BJ (cell line): ENCODE measurements at places on chromosomes 1 and 21.

DNA sequence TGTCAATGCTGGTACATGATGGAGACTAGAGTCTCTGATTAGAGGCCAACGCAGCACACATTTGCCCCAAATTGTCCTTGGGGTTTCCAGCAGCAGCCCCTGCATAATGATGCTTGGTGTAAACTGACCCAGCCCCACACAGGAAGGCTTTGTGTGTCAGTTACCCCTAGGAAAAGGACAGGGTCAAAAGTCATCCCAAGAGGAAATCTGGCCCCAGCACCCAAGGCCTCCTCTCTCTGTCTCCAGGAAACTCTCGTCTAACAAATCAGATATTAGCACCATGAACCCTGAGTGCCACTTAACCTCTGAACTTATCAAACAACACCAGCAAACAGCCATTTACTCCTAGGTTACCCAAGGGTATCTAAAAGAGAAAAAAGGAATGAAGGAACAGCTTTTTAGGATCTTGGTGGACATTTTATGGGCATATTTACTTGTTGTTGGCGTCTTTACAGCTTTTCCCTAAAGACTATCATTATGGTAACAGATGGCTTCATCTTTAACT lies 84.5 kb downstream of the PSMG1 start:
- DNase-seq: no peak

- no peak for DNase-seq
Observed at GRCh38 chr21:34340061-34340460, 23.7 kb upstream of the KCNE2 start.

GRCh38 chr21:42534421-42535378 lies 21.0 kb downstream of the SLC37A1 start:
- no peak for DNase-seq

- no peak for DNase-seq
Observed at GRCh38 chr1:59731591-59731990, 83.2 kb upstream of the HOOK1 start.

- DNase-seq: no peak
Observed at GRCh38 chr1:228871314-228872061, 136.2 kb downstream of the RHOU start.

DNA sequence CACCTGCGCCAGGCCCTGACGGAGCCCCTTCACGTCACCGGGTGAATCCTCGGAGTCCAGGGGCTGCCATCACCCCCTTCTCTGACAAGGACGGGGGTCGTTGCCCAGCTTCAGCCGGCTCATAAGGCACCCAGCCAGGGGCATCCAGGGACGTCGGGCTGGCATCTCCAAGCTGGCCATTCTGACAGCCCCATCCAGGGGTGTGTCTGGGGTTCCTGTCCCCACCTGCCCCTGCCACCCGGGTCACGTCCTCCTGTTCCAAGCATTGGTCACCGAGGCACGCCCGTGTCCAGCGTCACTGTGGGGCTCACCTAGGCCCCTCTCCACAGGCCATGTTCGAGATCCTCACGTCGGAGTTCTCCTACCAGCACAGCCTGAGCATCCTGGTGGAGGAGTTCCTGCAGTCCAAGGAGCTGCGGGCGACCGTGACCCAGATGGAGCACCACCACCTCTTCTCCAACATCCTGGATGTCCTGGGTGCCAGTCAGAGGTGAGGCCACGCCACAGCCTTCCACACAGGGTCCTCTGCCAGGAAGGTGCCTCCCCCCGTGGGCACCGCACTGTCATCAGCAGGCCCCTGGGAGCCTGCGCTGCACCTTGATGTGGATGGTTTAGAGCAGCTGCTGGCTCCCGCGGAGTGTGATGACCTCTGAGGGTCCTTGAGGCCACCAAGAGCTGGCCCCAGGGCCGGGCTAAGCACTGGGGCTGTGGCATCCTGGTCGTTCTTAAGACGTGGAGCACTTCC lies 14.8 kb downstream of the ARHGEF16 start:
- no peak for DNase-seq

DNA sequence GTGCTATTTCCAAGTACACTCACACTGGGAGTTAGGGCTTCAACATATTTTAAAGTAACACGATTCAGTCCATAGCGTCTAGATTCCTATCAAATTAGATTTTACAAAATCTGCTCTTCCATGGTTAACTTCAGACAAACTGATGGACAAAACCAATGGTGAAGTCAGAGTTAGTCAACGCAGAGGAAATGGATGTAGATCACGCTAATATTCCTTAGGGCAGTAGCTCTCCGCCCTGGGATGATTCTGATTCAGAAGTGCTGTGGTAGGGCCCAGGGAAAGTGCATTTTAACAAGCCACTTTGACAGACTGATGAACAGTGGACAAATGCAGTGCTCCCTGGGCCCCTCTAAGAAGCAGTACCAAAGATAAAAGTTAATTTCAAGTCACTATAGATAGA lies 83.2 kb downstream of the HIVEP3 start:
- no peak for DNase-seq

GRCh38 chr1:50488356-50488755 lies 65.1 kb upstream of the DMRTA2 start:
- DNase-seq: no peak

GRCh38 chr1:89332461-89332860 lies 31.4 kb upstream of the GBP6 start:
- no peak for DNase-seq

- no peak for DNase-seq
Observed at GRCh38 chr1:152505083-152505482, 5.5 kb upstream of the LCE5A start.

- DNase-seq: no peak
Observed at GRCh38 chr1:179314928-179315327, 21.3 kb downstream of the SOAT1 start.

DNA sequence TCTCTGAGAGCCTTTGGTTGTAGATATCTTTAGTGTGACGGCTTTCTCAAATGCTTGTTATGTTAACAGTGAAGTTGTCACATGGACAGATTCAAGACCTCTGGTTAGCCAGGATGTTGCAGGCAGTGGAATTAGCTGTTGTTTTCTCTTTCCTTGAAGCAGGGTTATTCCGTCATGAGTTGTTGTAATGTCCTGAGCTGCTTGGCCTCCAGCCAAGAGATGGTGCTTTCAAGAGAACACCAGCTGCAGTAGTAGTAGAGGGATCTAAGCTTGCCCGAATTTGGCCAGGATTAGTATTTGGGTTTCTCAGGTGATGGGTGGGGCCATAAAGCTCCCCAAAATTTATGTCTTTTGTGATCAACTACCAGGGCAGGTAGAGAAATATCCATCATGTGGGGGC lies 13.4 kb downstream of the KCNE1 start:
- DNase-seq: no peak

GRCh38 chr1:7263021-7263960 lies 478.0 kb downstream of the CAMTA1 start:
- no peak for DNase-seq

- no peak for DNase-seq
Observed at GRCh38 chr21:26550326-26550725, 22.8 kb downstream of the CYYR1 start.

DNA sequence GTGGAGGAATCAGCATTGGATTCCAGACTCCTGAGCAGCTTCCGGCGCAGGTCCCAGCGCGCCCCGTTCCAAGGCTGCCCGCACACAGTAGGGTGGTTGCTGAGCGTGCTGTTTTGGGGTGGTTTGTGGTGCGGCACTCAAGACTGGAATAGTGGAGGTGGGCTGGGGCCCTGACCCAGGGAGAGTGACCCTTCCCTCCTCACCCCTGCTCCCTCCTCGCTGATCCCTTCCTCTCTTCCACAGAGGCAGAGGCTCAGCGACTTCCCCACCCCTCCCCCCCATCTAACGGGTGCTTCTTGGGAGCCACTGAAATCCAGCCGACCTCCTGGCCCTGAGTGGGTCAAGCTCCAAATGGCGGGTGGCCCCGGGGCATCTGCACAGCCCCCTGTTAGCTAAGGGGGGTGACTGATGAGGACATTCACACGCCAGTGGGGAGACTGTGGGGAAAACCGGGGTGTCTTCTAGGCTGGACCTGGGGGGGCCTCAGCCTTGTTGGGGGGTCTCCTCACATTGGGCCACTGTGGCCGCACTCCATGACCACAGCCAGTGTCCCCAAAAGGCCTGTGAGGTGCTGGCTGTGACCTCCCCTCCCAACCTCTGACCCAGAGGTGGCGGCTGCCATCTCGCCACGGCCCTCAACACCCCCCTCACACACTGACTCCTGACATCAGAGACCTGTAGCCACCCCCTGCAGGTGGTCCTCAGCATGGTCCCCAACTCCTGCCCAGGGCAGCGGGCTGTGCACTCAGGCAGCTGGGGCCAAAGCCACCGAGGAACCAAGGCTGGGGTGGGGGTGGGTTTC lies 3.9 kb upstream of the HES4 start:
- no peak for DNase-seq

DNA sequence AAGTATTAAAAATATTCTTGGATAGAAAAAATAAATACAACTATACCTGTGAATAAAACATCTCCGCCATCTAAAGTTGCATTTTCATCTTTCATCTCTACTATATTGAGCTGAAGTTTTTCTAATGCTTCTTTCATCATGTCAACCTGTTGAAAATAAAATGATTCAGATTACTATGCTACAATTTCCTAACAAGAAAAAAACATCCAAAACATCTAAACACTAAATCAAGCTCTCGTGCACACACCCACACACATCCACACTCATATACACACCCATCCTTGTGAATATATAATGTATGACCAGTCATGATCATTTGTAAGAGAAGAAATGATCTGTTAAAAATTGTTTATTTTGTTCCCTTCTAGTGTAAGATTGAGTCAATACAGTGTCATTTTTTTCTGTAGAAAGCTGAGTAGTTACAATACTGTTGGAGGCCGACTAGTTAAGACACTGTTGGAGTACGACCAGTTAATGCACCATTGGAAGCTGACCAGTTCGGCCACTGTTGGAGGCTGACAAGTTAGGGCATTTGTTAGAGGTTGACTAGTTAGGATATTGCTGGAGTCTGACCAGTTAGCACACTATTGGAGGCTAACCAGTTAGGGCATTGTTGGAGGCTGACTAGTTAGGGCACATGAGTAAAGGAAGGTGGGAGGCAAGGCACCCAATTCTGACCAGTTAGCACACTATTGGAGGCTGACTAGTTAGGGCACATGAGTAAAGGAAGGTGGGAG lies 82.4 kb upstream of the BCL10 start:
- DNase-seq: no peak

DNA sequence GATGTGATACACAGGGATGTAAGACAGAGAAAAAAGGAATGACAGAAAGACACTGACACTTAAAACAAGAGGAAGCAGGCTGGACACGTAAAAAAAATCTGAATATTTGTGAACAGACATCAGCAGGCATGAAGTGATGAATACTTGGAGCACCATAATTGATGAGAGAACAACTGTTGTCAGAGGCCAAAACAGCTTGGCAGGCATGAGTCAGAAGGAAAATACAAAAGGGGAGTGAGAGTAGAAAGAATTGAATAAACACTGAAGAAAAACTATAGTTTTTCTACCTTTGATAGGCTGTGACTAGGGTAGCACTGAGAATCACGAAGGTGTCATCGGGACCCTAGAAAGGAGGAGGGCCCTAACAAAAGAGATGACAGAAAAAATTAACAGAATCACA lies 21.6 kb upstream of the GUCA2A start:
- DNase-seq: no peak

- DNase-seq: no peak
Observed at GRCh38 chr1:94362466-94363058, 55.6 kb upstream of the ABCD3 start.

GRCh38 chr1:157233131-157233530 lies 94.9 kb upstream of the ETV3 start:
- DNase-seq: no peak

DNA sequence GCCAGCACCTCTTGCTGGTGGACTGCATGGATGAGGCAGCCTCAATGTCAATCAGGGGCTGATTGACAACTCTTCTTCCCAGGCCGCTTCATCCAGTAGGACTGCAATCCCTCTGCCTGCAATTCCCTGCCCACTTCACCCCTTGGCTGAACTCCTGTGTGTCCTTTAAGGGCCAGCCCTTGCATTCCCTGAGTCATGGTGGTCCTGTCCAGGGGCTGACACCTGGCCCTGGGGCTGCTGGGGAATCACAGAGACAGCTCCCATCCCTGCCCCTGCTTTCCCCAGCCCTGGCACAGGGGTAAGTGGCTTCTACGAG lies 4.6 kb upstream of the EPS8L3 start:
- DNase-seq: no peak

DNA sequence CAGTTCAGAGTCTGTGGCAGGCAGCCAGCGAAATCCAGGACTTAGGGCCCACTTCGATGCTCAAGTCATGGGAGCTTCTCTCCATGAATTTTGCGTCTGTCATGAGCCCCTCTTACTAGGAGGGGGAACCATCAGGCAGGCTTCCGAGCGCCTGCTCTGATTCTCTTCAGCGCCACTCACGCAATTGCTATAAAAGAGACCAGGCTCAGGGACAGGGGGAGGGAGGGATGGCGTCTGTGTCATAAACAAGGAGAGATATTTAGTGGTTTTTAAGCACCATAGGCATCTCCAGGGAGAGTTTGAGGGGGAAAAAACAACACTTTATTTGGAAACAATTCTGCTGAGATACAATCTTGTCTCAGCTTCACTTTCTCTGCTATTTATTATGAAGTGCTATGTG lies 60.6 kb downstream of the NAV1 start:
- DNase-seq: no peak

- DNase-seq: no peak
Observed at GRCh38 chr1:95368178-95368577, 134.2 kb downstream of the RWDD3 start.

GRCh38 chr1:229999004-229999670 lies 67.9 kb upstream of the GALNT2 start:
- no peak for DNase-seq

GRCh38 chr1:233020426-233020825 lies 70.0 kb downstream of the NTPCR start:
- no peak for DNase-seq
